ENCODE measurements at places on chromosomes 13 and 19.

GRCh38 chr13:113566227-113566561, 18.4 kb upstream of the TFDP1 start:
- DNase-seq: no peak

- DNase-seq: peak; percentile 92
Observed at GRCh38 chr19:8505680-8506401, 3.4 kb upstream of the PRAM1 start.

DNA sequence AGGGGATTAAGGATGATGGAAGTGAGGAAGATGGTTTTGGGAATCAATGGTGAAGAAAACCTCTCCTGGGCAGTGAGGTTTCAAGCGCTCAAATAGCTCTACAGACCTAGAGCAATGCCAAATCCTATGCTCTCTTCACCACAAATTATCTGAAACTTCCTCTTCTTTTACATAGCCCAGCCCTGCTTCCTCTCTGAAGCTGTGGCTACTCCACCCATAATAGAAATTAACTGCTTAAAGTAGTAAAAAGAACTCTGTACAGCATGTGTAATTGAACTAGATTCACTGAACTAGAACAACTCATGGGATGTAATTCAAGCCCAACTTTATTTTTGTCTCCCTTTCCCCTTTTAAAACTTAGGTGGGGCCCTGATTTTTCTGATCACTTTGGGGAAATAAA, 20.4 kb upstream of the IFT88 start:
- no peak for DNase-seq

GRCh38 chr19:1450735-1451731, 1.1 kb downstream of the APC2 start:
- no peak for DNase-seq

GRCh38 chr13:99500839-99501183, 461 bp upstream of the TM9SF2 start:
- no peak for DNase-seq

GRCh38 chr13:104678161-104678560, 1611.9 kb upstream of the SLC10A2 start:
- DNase-seq: no peak

DNA sequence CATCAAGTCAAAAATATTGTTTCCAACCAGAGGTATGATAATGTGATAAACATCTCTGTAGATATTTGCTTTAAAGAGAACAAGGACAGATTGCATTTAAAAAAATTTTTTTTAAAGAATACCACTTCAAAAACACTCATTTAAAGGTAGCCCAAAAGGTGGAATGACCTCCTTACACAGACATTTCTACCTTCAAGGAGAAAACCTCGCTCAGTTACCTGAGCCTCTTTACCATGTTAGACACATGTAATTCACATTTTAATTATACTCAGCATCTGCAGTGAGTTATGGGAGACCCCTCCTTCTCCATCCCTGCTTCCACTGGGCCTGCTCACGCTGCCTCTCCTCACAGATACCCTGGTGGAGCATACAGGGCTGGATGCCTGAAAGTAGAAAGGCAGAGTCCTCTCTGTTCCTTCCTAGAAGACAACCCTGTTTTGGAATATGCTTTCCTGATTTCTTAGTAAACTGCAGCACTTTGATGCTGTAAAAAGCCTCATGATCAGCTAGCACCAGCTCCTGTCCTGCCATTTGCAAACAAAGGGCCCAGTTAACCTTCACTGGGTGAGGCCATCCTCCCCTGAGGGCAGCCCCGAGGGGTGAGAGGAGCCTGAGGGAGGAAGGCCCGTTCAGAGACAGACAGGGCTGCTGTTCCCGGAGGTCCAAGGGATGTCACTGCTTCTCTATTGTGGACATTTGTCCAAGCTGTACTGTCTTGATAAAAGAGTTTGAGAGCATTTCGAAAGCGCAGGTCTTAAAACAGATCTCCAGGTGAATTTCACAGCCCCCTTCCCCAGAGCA, 117.8 kb downstream of the IRS2 start:
- DNase-seq: no peak

- no peak for DNase-seq
Observed at GRCh38 chr19:39831679-39832078, 2.3 kb downstream of the DYRK1B start.
